ENCODE measurements at places on chromosomes 13 and 19. TPM values are rescaled to one million over a fixed set of nuclear protein-coding genes. Genes with fewer than 3 reads are reported as not detected.

The RFPL4A gene
- total RNA-seq: not detected

The ICAM4 gene
- total RNA-seq: not detected

The ZNF729 gene
- total RNA-seq: not detected

The CGB8 gene
- not detected for total RNA-seq

The ZNF580 gene
- 42.2 TPM for total RNA-seq

The CD22 gene
- total RNA-seq: 23.8 TPM

The TMEM238 gene
- total RNA-seq: 2.9 TPM

GRCh38 chr19:5563935-5564612, 3.7 kb downstream of the TINCR start:
- no peak for DNase-seq

DNA sequence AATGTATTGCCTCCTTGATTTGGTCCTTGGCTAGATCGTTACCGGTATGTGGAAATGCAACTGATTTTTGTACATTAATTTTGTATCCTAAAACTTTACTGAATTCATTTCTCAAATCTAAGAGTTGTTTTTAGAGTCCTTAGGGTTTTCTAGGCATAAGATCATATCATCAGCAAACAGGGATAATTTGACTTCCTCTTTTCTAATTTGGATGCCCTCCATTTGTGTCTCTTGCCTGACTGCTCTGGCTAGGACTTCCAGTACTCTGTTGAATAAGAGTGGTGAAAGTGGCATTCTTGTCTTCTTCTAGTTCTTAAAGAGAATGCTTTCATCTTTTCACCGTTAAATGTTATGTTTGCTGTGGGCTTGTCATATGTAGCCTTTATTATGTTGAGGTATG, 12.0 kb upstream of the CYP2A13 start:
- DNase-seq: no peak

DNA sequence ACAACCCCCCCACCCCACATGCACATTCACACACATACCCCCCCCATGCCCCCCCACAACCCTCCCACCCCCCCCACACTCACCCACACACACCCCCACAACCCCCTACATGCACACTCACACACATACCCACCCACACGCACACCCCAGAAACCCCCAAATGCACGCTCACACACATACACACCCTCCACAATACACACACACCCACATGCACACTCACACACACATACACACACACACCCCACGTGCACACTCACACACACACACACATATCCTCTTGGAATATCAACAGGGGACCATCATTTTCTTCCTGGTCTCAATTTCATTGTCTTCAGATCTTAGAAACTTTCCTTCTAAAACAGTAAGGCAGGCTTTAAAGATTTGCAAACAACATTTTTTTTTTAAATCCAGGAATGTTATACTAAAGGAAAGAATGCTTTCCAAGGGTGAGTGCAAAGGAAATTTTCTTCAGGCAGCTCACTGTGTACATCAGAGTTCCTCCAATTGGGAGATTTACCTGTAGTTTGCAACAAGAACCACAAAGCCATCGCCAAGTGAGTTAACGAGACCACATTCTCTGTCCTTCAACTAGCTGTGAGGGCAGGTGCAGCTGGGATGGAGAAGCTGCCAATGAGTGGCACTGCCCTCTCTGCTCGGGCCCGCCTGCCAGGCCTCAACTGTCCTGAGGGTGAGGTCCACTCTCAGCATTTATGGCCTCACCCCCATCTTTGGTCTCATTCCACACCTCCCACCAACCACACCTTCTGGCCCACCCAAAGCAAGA, 53.0 kb downstream of the MRPL57 start:
- no peak for DNase-seq

GRCh38 chr13:73133531-73133930, 74.7 kb downstream of the KLF5 start:
- DNase-seq: no peak

DNA sequence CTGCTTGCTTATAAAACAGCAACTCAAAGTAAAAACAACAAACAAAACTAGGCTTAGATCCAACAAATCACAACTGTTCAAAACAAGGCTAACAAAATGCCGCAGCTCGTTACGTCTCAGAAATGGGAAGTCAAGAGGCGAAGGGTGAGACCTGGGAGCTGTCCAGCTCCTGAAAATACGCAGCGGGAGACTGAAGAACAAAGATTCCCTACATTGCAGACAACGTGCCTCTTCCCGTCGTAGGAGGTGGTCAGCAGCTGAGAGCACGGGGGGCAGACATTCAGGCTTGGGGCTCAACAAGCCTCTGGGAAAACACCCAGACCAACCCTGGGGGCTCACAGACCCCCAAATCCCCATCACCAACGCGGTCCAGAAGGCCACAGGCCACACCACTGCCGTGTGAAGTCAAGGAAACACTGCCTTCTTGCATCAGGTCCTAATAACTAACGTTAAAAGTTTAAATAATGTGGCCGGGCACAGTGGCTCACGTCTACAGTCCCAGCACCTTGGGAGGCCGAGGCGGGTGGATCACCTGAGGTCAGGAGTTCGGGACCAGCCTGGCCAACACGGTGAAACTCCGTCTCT, 13.5 kb downstream of the PLPP2 start:
- DNase-seq: no peak

GRCh38 chr13:113843864-113844556, 19.9 kb downstream of the GAS6 start:
- DNase-seq: peak; percentile 50

GRCh38 chr13:75635101-75635827, 866 bp upstream of the LMO7 start:
- DNase-seq: peak; percentile 60

DNA sequence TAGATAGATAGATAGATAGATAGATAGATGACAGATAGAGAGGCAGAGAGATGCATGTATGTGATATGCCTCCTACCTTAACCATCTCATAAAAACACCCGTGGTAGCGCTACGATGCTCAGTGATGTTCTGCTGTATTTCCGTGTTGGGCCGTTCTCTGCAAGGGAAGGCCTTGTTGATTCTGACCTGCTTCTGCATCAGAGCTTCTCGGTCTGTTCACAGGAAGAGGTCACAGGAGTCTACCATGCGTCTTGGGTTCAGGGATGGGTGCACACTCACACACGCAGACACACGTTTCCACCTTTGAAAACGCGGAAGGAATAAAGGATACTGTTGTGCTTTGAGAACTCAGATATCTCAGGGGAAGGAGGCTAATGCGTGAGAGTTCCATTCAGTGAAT, 316.9 kb downstream of the TEX29 start:
- no peak for DNase-seq

DNA sequence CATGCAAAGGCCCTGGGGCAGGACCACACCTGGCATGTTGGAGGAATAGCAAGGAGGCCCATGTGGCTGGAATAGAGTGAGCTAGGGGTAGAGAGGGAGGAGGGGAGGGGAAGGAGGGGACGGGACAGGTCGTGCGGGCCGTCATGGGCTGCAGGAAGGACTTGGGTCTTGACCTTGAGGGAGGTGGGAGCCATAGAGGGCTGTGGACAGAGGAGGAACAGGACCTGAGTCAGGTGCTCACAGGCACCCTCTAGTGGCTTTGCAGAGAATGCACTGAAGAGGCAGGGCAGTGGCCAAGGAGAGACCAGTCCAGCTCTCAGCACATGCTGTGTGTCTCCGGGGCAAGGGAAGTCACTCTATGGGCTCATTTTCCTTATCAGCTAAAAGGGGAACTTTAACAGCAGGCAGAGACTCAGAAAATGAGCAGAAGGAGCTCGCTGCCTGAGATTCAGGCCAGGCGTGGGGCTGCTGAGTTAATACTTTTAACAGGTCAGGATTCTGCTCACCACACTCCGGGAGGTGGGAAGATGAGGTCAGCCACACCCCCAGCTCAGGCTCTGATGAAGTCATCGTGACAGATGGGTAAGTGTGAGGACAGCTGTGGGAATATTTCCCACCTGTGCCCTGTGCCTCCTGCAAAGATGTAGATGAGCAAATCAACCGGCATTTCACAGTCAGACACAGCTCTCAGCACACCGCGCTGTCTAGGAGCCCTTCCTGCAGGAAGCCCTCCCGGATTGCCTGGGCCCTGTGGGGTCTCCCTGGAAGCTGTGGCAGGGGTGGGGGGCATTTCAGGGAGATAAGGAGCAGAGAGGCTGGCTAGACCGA, 6.0 kb upstream of the TNFAIP8L1 start:
- no peak for DNase-seq

DNA sequence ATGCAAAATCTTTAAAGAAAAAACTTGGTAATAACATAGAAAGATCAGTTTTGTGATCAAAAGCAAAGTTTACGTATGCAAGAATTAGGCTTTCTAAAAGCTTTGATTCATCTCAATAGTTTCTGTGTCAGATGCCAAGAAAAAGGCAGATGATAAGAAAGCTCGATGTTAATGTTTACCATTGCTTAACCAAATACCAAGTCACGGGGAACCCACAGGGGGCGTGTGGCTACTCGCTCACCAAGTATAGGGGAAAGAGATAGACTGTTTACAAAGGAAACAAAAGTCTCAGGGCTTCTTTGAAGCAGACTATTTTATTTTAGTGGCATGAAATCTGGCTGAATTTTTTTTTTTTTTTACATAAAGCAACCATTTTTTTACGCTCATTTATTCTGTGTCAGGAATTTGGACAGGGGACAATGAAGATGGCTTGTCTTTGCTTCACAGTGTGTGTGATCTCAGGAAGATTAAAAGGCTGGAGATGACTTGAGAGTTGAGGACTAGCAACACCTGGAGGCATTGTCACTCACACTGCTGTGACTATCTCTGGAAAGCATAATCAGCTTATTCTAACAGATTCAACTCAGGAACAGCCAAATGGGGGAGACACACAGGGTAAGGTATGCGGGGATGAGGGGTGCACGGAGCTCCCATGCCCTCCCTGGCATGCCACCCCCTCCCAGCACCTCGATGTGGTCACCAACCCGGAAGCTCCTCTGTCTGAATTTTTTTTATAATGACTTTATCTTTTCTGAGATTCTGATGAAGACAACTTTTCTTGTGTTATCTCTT, 24.9 kb downstream of the RCBTB1 start:
- DNase-seq: no peak

DNA sequence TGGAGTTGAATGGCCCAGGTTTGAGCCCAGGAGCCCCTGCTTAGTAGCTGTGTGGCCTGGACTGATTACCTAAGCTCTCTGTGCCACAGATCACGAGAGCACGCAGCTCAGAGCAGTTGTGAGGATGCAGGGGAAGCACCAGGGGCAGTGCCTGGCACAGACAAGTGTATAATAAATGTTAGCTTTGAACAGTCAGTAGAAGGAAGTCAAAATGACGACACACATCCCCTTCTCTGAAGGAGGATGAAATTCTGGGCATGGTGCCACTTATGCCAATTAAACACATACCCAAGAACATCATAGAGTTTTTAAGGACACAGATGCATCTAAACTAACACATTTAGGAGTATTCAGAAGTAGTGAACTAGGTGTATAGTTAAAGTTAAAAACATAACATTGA, 24.9 kb upstream of the SIGLEC11 start:
- DNase-seq: no peak

DNA sequence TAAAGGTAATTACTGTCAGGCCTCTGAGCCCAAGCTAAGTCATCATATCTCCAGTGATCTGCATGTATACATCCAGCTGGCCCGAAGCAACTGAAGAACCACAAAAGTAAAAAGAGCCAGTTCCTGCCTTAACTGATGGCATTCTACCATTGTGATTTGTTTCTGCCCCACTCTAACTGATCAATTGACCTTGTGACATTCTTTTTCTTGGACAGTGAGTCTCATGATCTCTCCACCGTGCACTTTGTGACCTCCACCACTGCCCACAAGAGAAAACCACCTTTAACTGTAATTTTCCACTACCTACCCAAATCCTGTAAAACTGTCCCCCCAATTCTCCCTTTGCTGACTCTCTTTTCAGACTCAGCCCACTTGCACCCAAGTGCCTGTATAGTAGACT, 17.2 kb upstream of the CXCL17 start:
- no peak for DNase-seq

DNA sequence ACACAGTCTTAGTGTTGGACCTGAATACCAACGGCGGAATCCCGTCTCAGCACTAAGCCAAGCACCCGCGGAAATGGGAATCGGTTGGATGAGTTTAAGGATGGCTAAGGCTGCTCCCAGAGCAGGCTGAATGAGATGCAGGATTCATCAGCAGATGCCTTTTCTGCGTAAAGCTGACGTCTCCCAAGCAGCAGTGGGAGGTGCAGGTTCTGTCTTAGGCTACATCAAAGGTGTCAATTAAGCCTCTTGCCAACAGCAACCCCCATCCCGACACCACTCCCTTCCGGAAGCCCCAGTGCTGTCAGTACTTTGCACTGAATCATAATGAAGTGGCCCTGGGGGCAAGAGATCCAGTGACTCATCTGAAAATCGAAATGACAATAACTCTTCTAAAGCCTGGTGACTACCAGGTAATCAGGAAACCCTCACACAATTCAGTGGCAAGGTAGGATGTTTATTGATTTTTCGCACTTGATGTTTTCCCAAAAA, 275.6 kb downstream of the DCLK1 start:
- no peak for DNase-seq

- no peak for DNase-seq
These were observed 15.9 kb downstream of the CBY2 start for GRCh38 chr13:45718063-45718462.

DNA sequence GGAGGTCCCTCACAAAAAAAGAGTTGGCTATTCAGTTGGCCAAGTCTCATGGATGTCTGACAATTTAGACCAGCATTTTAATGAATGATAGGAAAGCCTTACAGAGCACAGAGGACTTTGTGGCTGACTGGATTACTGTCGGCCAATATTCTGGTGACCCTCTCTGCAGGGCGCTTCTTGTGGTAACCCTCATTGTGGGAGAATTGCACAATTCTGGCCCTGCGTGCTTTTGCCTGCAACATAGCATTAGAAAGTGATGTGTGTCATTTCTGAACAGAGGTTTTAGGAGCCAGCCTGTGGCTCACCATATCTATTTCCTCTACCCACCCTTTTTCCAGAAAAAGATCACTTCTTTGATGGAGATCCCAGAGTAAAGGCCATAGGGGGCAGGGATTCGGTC, 71.4 kb downstream of the EFNB2 start:
- DNase-seq: no peak

DNA sequence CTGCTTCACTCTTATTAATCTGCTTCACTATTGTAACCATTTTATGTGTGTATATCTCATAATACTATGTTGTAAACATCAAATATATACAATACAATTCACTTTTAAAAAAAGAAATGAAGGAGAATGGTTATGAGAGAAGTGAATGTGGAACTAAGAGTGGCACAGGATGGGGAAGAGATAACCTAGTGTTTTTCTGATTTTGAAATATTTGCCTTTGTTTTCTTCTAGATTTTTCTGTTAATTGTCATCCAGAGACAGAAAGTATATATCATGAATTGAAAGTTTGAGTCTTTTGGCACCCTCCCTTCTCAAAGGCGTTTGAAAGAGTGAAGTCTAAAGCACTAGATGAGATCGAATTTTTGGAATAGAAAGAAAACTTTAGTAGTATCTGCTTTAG, 2.8 kb downstream of the DNAJC3 start:
- no peak for DNase-seq

- DNase-seq: peak; percentile 60
These were observed 65.1 kb downstream of the KCNRG start for GRCh38 chr13:50080203-50080910.

GRCh38 chr19:19064811-19065745, 1.3 kb downstream of the SLC25A42 start:
- DNase-seq: no peak

All from sciatic nerve (tissue), 2 donors.